Hepatocyte (in vitro differentiated cells): ENCODE measurements at places on chromosomes 16 and 17. TPM values are rescaled to one million over a fixed set of nuclear protein-coding genes. Genes with fewer than 3 reads are reported as not detected.

DNA sequence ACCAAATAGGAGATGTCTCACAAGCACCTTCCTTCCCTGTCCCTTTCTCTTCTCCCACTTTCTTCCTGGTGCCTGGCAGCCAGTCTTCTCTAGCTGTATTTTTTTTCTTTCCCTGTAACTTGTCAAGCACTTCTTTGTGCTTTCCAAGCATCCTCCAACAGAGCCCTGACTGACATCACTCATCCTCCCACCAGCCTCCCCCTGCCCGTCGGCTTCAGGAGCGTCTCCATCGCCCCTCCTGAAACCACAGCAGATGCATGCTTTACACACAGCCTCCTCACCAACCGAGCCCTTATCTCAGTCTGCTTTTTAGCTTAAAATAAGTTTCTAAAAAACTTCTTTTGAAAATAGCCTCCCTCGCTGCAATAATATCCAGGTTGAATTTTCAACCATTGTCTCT, 268.7 kb upstream of the CDH5 start:
- H3K36me3 ChIP-seq, result no peaks in the 10 kb centered on the region
- H3K4me3 ChIP-seq, result no peak overlapping the region
- no peaks in the 10 kb centered on the region for H3K4me1 ChIP-seq
- H3K27me3 ChIP-seq, result no peaks in the 10 kb centered on the region

GRCh38 chr17:36850790-36851189, 86.5 kb upstream of the LHX1 start:
- peaks cover 4% of the 10 kb centered on the region for H3K27me3 ChIP-seq
- no peak for DNase-seq

The AGRP gene
- 1.9 TPM in 1 of 2 replicates, not detected in the other for total RNA-seq

The AURKB gene
- 9.3 and 9.9 TPM in 2 replicates for total RNA-seq

The TP53TG3 gene
- not detected in 2 replicates for total RNA-seq
